ENCODE measurements at places on chromosomes 12 and 14.
A peak's percentile ranks its signal among the peaks of the same experiment; 100 is the strongest.

DNA sequence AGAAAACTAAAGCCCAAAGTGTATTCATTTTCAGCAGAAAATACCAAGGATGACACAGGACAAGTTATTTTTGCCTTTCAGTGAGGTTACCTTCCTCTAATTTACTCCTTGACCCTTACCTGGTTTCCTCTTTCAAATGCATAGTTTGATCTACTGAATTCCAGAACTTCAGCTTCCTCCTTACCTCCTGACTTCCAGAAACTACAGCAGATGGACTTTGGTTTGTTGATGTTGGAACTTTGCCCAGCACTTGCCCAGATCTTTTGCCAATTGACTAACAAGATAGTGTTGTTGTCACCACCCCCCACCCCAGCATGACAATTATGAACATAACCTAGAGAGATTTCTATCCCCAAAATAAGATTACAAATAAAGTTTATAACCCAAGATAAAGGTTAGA is 63.2 kb downstream of the NAV3 start:
- DNase-seq: no peak

DNA sequence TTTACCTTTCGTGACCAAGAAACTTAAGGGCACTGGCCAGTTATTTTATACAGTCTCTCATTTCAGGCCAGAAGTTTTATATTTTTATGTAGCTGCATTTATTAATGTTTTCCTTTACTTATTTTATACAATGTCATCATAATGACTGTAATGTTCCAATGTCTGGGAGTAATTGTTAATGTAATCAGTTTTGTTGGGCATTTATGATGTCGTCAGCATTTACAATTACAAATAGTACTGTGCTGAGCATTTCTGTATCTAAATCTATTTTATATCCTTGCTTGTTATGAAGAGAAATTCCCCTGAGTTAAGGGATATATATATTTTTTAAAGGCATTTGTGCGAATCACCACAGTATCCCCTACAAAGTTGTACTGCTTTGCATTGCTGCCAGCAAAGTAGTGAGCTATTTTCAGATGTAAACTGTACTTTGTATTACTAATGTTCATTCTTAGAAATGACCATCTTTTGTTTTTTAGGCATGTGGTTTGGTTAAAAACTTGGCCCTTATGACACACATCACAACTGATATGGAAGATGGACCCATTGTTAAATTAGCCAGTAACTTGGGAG is 74.4 kb downstream of the POLR3B start:
- DNase-seq: no peak

DNA sequence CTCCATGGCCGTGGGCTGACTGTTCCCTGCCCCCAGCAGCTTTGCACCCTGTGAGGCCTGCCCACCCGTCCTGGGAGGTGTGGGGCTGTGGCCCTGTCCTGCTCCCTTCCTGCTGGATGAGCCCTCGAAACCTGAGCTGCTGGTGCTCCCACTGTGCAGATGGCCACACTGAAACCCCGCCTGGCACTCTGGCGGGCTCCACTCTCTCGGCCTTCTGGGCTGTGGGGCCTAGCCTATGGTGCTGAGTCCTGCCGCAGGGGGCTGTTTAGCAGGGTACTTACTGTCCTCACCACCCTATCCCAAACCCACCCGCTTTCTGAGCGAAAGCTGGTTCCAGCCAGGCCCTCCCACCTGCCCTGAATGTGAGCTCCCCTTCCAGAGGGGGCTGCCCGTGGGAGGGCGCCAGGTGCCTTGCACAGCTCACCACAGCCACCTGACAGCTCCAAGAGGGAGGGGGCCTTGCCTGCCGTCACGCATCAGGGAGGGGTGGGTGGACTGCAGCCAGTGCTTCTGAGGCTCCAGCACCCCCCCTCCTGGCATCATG is 7.3 kb downstream of the SLC25A47 start:
- DNase-seq: no peak

- no peak for DNase-seq
Measured at GRCh38 chr12:51270951-51271518, 820 bp upstream of the SMAGP start.

DNA sequence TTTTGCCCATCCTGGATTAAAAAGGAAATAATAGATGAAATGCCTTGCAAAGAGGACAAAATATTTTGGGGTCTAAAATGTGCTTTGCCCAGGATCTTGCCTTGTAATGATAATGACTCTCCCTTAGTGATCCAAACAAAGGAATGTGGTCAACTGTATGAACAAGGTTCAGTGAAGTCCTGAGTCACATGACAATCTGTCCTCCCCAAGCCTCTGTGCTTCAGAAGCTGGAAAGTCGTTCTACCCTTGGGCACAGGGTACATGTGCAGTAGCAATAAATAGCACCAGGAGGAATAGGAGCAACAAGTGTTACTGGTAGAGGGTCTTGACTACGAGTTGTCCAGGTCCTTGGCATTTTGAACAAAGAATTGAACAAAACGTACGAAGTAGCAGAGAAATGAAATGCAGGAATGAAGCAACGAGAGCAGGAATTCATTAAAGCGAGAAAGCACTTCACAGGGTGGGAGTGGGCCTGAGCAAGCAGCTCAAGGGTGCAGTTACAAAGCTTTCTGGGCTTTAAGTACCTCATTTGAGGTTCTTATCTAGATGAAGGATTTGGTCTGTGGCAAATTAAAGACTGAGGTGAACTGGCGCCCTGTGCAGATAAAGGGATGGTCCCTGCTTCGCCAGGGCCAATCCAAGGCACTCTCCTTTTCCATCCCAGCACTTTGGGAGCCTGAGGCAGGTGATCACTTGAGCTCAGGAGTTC is 65.8 kb downstream of the RESF1 start:
- DNase-seq: no peak

GRCh38 chr12:106527356-106527755 is 55.4 kb upstream of the RFX4 start:
- DNase-seq: no peak

GRCh38 chr12:118376089-118377020 is at the start of gene SUDS3:
Gene SUDS3, plus strand, starts transcription at chr12:118376555. Its CDS starts 137 bp downstream, at chr12:118376692.
- DNase-seq: peak; percentile 54

GRCh38 chr14:93994919-93995682 is 2.0 kb upstream of the CCDC197 start:
- no peak for DNase-seq
